Esophagus squamous epithelium (tissue), 5 donors: ENCODE measurements at places on chromosomes 6 and 20.

- no peak for DNase-seq
Measured at GRCh38 chr6:7900621-7901020, 10.0 kb downstream of the TXNDC5 start.

DNA sequence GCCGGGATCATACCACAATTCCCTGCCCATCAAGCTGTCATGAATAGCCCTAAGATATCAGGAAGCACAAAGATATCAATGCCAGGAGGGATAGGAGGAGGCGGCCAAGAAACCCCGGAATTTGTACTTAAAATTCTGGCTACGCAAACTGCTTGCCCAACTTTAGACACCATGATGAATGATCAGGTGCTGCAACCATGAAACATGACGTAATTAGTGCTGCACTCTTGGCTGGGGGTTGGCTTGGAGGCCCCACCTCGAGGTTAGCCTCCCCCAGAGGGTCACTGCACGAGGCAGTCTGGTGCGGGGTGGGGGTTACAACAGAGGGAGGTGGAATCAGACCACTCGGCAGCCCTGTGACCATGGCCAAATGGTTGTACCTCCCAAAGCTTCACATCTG lies 8.9 kb downstream of the SIRPA start:
- no peak for DNase-seq

GRCh38 chr6:35503534-35503933 lies 6.7 kb upstream of the TEAD3 start:
- no peak for DNase-seq

- DNase-seq = no peak
Measured at GRCh38 chr6:11224252-11224965, 8.1 kb downstream of the NEDD9 start.

GRCh38 chr6:122020588-122021264 lies 378.7 kb upstream of the HSF2 start:
- DNase-seq = no peak

DNA sequence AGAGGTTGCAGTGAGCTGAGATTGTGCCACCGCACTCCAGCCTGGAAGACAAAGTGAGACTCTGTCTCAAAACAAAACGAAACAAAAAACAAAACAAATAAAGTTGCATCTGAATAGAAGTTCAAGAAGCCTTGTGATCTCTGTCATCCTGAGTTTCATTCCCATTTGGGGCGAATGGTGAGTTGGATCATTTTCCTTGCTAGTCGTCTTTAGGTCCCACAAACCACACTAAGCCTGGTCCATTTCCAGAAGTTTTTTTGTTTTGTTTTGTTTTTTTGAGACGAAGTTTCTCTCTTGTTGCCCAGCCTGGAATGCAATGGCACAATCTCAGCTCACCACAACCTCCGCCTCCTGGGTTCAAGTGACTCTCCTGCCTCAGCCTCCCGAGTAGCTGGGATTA lies 33.8 kb downstream of the ZNF217 start:
- no peak for DNase-seq

- DNase-seq = no peak
Measured at GRCh38 chr6:110029144-110029543, 51.0 kb downstream of the GPR6 start.

DNA sequence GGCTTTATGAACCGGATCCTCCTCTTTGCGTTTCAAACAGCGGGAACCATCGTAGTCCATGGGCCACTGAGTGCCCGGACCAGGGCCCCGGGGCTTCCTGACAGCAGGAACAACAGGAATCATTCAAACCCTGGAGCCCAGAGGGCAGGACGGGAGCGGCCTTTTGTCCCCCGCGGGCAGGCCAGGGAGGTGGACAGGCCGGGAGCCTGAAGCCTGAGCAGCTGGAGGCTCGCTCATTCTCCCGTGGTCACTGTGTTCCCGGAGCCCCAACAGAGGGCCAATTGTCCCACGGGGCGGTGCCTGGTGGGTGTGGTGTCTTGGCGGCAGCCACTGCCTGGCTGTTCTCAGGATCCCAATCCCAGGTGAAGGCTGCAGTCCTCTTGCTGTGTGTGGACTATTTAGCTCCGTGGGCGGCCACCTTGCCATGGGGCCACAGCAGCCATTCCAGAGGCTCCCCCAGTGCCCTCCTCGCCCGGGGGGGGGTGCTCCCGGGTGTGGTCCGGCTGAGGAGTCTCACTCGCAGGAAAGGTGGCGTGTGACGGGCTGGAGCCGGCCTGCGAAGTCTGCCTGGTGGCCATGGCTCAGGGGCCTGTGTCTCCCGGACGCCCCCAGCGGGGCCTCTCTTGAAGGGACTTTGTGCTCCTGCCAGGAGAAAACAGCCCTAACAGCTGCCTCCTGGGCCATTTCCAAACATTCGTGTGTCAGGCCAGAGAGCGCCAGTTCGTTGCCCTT lies 77.2 kb upstream of the BHLHE23 start:
- no peak for DNase-seq

- no peak for DNase-seq
Measured at GRCh38 chr20:600736-601135, 9.4 kb downstream of the TCF15 start.
